ENCODE measurements at places on chromosomes 6 and 20.

GRCh38 chr6:138336221-138336620 is 41.5 kb upstream of the SMIM28 start:
- DNase-seq: no peak

DNA sequence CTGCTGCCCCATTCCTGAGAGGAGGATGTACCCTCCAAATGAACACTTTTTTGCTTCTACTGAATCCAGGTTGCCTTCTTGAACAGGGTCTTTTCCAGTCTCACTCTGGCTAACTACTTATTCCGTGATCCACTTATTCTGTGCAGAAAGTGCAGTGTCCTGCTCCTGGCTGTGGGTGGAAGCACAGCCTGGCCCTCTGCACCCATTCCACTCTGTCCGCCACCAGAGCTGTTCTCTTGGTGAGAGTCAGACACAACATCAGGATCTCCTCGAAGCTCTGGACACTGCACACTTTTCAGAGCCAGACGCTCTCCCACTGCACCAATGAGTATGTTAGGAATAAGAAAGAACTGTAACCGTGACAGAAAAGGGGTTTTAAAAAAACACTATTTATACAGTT is 174.2 kb downstream of the MCHR2 start:
- DNase-seq: no peak

- DNase-seq: peak; percentile 3
Measured at GRCh38 chr6:169188475-169188874, 65.2 kb downstream of the THBS2 start.

GRCh38 chr20:16759181-16759563 is 11.0 kb downstream of the OTOR start:
- DNase-seq: no peak

DNA sequence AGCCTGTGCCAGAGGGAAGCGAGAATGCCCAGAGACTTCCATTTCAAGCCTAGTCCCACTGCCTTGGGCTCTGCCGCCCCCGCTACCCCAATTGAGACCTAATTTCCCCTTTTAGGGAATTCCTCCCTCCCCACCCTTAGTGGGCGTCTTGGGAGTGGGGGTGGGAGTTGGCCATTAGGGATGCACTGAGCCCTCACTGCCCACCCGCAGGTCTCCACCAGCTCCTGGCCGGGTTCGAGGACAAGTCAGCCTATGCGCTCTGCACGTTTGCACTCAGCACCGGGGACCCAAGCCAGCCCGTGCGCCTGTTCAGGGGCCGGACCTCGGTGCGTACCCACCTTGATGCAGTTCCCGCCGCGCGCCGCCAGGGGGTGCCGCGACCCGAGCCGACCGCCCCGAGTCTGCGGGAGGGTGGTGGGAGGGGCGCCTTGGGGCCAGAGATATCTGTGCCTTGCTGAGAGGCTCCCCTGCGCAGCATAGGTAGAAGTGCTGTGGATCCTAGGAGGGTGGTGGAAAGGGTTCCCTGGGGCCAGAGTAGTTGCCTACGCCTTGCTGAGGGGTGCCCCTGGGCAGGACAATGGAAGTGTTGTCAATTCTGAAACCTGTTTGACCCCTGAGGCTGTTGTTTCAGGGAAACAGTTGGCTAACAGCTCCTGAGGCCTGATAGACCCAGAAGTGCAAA is 9.2 kb downstream of the ITPA start:
- peak; percentile 78 for DNase-seq

- DNase-seq: no peak
Measured at GRCh38 chr20:45972500-45973183, 639 bp upstream of the ZNF335 start.

DNA sequence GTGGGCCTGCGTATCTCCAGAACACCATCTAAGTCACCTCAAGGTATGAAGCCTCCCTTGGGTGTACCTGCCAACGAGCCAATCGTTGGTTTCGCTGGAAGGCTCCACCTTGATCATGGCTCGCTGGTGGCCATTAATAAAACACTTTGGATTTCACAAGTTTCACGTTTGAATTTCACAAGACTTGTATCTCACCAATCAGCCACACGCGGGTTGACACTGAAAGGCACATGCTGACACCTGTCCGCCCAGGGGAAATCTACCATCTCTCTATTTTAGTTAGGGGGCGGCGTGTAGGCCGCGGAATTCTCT is 586 bp upstream of the HMGA1 start:
- DNase-seq: peak; percentile 66

GRCh38 chr20:46174469-46175126 is 56.5 kb downstream of the CD40 start:
- peak; percentile 64 for DNase-seq

- no peak for DNase-seq
Measured at GRCh38 chr6:166761801-166762200, 134.8 kb upstream of the RPS6KA2 start.

DNA sequence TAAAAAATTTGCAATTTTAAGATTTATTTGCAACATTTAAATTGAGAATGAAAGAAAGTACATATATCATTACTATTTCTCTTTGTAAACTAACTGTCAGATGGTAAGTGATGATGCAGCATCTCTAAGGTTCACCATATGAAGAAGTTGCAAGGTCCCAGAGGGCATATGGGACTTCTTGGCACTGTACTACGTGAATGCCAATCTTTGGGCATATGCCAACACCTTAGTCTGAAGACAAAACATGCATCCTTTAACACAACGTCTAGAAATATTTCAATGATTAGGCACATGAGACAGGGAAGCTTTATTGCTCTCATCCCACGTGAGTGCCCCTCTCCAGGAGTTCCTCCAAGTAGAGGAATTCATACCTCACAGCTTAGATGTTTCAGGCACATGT is 66.8 kb downstream of the CDK19 start:
- no peak for DNase-seq

GRCh38 chr6:37369321-37370201 is 15.8 kb downstream of the RNF8 start:
- no peak for DNase-seq

DNA sequence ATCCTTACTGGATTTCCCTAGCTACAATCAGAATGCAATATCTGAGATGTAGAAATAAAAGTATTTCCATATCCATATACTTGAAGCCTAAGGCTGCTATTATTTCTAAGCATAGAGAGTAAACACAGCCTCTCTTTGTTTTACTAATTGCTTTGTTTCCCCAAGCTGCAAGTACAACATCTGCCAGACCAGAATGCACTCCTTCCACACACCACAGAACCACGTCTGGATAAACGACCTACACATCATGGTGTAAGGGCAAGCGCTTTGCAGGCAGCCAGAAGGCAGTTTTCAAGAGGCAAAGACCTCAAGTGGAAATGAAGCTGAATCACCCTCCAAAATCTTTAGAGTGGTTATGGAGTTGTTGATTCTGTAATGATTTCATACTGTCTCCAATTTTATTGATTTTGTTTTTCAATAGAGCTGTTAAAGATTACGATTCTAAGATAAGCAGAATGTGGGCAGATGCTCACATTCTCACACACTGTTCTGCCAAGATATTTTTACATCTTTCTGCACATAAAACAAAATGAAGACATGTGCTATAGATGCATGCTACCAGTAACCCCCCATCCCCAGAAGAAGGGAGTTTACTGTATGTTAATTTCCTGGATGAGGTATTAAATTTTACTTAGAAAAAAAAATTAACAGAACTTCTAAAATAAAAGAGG is 88.8 kb downstream of the THEMIS start:
- no peak for DNase-seq

Data from CD4-positive, alpha-beta T cell treated with Interferon alpha-2 for 1 hour (primary cell).